ENCODE measurements at places on chromosomes 16 and 17. TPM values are rescaled to one million over a fixed set of nuclear protein-coding genes. Genes with fewer than 3 reads are reported as not detected.

NEUROD2 gene
- total RNA-seq = 0.17 TPM

DNA sequence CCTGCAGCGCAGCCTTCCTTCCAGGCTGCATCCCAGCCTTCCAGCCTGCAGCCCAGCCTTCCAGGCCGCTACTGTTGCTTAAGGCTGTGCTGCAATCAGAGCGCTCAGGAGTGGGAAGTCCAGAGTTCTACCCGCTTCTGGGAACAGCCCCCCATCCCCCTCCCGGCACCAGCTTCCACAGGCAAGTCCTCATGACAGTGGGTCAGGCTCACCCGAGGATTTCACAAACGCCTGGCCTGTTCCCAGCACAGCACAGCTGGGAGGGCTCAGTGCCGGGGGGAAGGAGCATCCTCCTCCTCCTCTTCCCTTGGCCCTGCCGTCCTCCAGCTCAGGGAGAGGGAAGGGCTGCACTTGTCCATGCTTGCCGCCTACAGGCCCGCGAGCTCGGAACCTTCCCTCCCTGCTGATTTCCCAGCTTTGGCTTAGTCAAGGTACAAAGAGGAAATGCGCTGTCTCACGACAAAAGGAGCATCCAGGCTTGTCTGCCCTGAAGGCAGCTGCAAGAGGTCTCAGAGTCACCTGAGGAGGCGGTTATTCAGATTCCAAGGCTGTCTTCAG is 8.3 kb downstream of the SOCS3 start:
- DNase-seq = peak; percentile 91

DNA sequence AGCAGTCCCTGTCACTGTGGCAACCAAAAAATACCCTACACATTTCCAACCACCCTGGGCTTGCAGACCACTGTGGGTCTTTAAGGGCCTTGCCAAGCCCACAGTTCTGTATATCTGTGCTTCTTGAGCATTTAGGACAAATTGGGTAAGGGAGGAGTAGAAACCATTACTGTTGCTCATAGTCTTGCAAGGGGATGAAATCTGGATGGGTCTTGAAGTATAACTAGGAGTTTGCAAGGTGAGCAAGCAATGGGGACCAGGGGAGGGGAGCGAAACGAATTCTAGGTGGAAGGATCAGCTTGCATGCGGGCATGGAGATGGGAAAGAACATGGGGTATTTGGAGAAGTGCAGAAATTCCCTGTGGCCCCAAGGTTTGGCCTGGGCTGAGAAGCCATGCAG is 202.9 kb downstream of the RAB11FIP4 start:
- DNase-seq = no peak

GRCh38 chr17:17935321-17936271 is 36.6 kb downstream of the TOM1L2 start:
- no peak for DNase-seq

FTSJ3 gene
- total RNA-seq = 46.6 TPM

DNA sequence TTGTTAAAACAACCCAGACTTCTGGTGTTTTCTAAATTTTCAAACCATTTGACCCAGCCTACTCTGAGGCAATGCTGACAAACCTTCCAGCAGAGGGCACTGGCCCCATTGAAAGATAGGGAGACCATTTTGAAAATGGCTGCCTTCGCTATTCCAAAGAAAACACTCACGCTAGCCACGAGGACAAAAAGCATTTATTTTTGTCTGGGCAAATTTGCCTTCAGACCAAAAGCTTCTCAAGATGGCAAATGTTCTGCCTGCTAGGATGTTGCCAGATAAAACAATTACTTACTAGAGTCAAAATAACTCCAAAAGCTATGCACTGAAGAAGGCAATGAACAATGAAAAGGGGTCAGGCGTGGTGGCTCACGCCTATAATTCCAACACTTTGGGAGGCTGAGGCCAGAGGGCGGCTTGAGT is 296.7 kb upstream of the IRX5 start:
- DNase-seq = peak; percentile 17

DNA sequence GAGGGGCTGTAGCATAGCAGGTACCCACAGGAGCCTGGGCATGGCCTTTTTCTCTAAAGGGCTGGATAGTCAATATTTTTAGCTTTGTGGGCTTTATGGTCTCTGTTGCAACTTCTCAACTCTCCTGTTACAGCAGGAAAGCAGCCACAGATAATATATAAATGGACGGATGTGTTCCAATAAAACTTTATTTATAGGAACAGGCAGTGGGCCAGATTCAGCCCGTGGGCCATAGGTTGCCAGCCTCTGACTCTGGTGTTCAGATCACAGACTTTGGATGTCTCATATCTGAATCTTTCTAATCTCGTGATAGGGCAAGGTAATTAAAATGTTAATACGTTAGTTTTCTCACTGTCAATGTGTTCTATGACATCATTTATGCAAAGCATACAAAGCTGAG is 136.4 kb downstream of the WWOX start:
- DNase-seq = no peak

GRCh38 chr16:62254372-62254771 is 218.1 kb upstream of the CDH8 start:
- DNase-seq = no peak

TUBD1 gene
- 13.3 TPM for total RNA-seq

- no peak for DNase-seq
Measured at GRCh38 chr16:89678258-89678657, 8.2 kb upstream of the CDK10 start.

XPO6 gene
- total RNA-seq = 145 TPM

SEPTIN12 gene
- total RNA-seq = 10.8 TPM

GRCh38 chr16:73845238-73846006 is 451.2 kb upstream of the PSMD7 start:
- no peak for DNase-seq

- no peak for DNase-seq
Measured at GRCh38 chr16:49883076-49884014, 27.4 kb upstream of the ZNF423 start.

GRCh38 chr17:73423159-73423715 is 111.4 kb upstream of the CDC42EP4 start:
- no peak for DNase-seq

- DNase-seq = no peak
Measured at GRCh38 chr17:81665205-81666091, 957 bp downstream of the OXLD1 start.

AOC3 gene
- 57.7 TPM for total RNA-seq

DNA sequence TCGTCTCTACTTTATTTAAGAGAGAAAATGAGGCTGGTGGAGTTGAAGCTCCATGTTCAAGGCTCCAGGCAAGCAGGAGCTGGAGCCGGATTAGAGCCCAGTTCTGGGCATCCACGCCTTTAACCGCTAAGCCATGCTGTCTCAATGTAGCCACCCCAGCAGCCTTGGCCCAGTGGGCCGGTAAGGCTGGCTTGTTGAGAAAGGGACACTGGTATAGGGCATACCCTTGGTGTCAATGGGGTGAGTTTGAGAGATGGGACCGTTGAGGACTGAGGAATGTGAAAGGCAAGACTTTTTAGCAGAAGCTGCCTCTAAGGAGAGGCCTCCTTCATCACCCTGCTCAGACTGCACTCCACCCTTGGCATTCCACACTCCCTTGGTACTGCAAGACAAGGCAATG is 147.4 kb downstream of the CYLD start:
- no peak for DNase-seq

DNA sequence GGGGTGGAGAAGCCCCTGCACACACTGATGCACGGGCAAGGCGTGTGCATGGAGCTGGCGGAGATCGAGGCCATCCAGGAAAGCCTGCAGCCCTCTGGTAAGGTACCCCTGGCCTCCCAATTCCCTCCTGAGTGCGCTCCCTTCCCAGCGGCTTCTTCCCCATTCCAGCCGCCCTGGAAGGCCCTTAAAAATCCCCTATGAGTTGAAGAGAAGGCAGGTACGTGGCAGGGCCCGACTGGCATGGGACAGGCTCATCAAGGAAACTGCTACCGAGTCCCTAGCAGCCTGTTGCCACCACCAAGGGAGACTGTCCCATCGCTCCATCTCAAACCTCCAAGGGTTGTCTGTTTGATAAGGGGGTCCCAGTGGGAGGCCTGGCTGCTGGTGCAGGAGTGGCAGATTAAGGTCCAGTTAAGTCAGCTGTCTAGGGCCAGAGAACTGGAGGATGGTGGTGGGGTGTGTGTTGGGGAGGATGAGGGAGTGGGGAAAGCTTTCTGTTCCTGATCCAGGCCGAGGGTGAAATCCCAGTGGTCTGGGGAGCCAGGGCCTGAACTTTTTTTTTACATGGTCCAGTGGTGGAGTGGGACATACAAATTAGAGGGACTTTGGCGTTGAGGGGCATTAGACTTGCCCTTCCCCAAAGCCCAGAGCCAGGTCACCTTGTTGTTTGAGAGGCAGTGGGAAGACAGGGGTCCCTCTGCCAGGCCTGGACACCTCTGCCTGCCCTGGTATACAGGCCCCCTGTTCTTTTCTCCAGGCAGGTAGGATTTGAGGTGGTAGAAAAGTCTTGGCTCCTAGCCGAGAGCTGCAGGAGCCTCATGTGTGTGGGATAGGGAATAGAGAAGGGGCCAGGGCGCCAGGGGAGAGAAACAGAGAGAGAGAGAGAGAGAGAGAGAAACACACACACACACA is 994 bp downstream of the IGFBP4 start:
- DNase-seq = no peak

GRCh38 chr16:75106351-75107274 is 10.0 kb downstream of the LDHD start:
- no peak for DNase-seq

DNA sequence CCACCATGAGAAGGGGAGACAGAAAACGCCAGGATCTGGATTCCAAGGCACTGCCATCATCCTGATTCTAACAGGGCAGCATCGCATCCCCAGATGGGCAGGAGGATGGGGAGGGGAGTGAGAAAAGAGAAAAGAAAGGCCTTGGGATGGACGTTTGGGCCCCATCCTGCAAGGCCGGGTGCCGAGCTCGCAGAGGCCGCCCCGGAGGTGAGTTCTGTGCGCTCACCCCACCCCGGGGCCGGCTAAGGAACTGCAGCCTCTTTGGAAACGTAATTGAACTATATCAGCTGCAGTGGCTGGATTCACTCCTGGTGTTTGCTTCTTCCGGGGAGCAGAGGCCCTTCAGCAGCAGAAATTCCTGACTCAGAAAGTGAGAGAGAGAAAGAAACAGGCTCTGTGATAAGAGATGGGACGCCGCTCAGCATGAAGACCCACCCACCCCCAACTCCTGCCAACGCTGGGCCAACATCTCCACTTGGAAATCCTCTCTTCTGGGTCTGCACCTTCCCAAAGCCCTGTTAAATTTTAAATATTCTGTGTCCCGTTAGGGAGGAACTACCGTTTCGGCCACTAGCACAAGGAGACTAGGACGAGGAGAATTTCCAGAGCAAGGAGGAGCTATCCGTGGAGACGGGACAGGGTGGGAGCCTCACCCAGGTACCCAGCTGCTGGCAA is 8.5 kb upstream of the SSTR2 start:
- DNase-seq = peak; percentile 33

DNA sequence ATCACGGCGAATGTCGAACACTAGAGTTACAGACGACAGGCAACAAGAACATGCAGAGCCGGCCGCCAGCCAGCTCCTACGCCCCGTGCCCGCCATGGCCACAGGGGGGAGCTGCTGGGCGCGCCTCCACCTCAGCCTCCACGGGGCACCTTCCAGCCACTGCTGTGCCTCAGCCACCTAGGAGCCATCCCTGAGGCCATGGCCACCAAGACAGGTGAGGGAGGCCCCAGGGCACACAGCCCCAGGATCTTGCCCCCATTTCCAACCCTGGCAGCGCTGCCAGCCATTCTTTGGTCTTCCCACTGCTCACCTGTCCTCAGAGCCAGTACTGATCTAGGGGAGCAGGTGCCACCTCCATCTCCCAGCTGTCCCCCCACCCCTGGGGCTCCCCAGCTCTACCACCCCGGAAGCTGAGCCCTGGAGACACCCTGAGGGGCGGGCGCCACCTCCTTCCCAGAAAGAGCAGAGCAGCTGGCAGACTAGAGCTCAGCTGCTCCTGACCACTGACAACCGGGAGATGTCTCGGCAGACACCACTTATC is 11.8 kb downstream of the GNPTG start:
- peak; percentile 51 for DNase-seq

DNA sequence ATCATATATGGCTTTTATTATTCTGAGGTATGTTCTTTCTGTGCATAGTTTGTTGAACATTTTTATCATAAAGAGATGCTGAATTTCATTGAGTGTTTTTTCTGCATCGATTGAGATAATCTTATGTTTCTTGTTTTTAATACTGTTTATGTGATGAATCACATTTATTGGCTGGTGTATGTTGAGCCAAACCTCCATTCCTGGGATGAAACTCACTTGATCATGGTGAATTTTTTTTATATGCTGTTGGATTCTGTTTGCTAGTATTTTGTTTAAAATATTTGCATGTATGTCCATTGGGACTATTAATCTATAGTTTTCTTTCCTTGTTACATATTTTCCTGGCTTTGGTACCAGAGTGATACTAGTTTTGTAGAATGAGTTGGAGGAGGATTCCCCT is 500.2 kb downstream of the CDH11 start:
- no peak for DNase-seq

C1QTNF8 gene
- total RNA-seq = not detected

- no peak for DNase-seq
Measured at GRCh38 chr17:55440391-55440790, 18.8 kb upstream of the MMD start.

- DNase-seq = no peak
Measured at GRCh38 chr16:14585287-14585686, 44.8 kb downstream of the PARN start.

GRCh38 chr17:74744714-74745547 is 3.5 kb upstream of the NHERF1 start:
- DNase-seq = peak; percentile 86
